Psoas muscle (tissue), 8 donors: ENCODE measurements at places on chromosomes 11 and 22. TPM values are rescaled to one million over a fixed set of nuclear protein-coding genes. Genes with fewer than 3 reads are reported as not detected.
A peak's percentile ranks its signal among the peaks of the same experiment; 100 is the strongest.

GRCh38 chr11:57055744-57056143 is 67.0 kb downstream of the OR5AK2 start:
- H3K27ac ChIP-seq, result no peak overlapping the region
- no peak overlapping the region for H3K4me3 ChIP-seq
- no peaks in the 10 kb centered on the region for H3K4me1 ChIP-seq
- no peaks in the 10 kb centered on the region for H3K27me3 ChIP-seq
- H3K36me3 ChIP-seq, result no peaks in the 10 kb centered on the region

- no peaks in the 10 kb centered on the region for H3K36me3 ChIP-seq
- H3K27ac ChIP-seq, result no peak overlapping the region
- peak overlapping the region; percentile 26 for H3K4me3 ChIP-seq
- DNase-seq, result no peak
- H3K4me1 ChIP-seq, result no peaks in the 10 kb centered on the region
- no peaks in the 10 kb centered on the region for H3K27me3 ChIP-seq
Observed at GRCh38 chr11:104898685-104899013, 389 bp upstream of the CASP12 start.

DNA sequence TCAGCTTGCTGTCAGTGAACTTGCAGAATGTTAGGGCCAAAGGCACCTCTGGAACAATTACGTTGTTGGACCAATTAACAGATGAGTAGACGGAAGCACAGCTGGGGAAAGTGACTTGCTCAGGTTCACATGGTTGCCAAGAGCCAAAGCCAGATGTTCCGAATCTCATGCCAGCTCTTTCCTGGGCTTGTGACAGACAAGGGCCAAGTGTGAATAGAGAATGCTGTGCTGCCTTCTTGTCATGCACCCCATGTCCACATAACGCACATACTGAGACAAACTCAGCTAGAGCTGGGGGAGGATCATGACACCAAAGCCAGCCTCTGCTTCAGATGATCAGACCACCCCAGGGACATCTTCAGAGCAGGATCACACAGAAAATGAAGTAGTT is 616.3 kb downstream of the INSC start:
- no peak overlapping the region for H3K4me3 ChIP-seq
- no peaks in the 10 kb centered on the region for H3K36me3 ChIP-seq
- H3K4me1 ChIP-seq, result peaks cover 3% of the 10 kb centered on the region
- H3K27ac ChIP-seq, result no peak overlapping the region
- H3K27me3 ChIP-seq, result no peaks in the 10 kb centered on the region
- DNase-seq, result peak; percentile 21

Gene FAM181B
- total RNA-seq, result 0.08 TPM

Gene TEX12
- total RNA-seq, result 0.48 TPM

- no peaks in the 10 kb centered on the region for H3K36me3 ChIP-seq
- peaks cover 26% of the 10 kb centered on the region for H3K4me1 ChIP-seq
- no peaks in the 10 kb centered on the region for H3K27me3 ChIP-seq
- H3K27ac ChIP-seq, result no peak overlapping the region
Observed at GRCh38 chr11:68403424-68403823, 57.1 kb upstream of the PPP6R3 start.

Gene FIBP
- 37.4 TPM for total RNA-seq

DNA sequence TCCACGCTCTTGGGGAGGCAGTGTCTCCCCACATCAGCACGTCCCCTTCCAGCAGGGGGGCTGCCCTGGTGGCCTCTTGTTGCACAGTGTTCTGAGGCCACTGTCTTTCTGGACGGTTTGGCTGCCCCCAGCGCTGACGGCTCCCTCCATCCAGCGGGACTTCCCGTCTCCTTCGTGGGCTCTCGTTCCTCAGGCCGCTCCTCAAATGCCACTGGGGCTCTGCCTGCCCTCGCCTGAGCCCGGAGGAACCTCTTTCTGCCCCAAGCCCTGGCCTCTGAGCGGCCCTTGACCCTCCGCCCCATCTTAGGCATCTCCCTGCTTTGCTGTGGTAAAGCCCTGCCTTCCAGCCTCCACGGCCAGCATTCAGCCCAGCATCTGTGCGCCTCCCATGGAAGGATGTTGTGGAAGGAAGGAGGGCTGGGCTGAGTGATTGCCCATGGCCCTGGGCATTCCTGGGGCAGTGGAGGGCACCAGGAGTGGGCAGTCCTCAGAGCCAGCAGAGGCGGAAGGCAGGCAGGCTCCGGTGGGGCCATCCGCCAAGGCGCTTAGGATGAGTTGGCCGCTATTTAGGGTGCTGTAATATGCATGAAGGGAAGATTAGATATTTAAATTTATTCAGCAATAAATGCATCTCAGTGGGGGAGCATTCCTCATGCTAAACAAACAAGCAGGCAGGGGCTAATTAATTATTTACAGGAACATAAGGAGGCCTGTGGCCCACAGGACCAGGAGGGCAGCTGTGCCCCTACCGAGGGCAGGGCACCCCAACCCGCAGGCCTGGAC is 17.8 kb downstream of the OTUB1 start:
- no peak for DNase-seq
- H3K27me3 ChIP-seq, result no peaks in the 10 kb centered on the region
- H3K27ac ChIP-seq, result no peak overlapping the region
- peaks cover under 1% of the 10 kb centered on the region for H3K36me3 ChIP-seq

DNA sequence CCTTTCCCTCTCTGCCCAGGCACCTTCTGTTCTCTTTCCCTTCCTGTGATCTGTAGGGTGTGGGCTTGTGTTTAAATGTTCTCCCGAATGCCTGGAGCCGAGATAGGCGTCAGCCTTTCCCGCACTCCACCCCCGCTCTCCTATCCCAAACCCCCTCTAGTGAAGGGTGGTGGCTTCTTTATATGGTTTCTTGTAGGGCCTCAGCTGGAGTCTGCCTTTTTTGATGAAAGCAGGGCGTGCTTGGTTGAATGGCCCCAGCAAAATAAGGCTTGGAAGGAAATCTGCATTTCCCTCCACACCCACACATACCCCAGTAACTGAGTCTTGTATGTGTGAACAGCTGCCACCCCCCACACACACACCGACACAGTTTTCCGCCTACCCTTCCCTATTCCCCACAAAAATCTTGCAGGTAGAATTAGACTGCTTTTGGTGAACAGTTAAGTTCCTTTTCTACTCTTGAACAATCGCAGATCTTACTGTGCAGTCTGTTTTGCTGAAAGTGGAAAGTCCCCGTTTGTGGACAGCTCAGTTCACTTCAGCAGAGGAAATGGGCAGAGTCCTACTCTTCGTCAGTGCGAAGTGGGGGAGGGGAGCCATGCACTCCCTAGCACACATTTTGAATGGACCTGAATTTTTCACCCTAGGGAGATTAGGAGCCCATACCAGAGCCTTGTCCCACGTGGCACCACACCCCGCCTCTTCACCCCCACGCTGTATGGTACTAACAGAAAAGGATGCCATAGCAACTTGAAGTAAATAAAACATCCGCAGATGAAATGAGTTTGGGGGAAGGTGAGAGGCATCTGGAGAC is 25.5 kb upstream of the GRK2 start:
- no peaks in the 10 kb centered on the region for H3K27me3 ChIP-seq
- peak overlapping the region; percentile 91 for H3K27ac ChIP-seq
- peaks cover 33% of the 10 kb centered on the region for H3K36me3 ChIP-seq

DNA sequence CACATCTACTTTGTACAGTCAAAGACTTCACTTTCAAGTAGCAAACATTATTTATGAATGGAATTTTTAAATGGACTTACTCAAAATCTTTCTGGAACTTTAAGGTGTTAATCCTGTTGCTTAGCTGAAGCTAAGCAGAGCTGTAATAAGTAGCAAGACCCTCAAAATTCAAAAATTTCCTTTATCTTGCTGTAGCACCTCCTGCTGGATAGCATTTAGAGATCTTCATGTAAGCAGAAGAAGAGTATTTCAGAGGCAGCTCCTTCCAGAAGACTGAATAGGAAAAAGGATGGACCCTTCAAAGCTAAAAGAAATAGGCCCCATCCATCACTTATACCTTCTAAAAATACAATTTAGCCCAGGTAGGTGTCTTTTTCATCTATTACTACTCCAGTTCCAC is 3.4 kb downstream of the PHF21A start:
- H3K27ac ChIP-seq, result peak overlapping the region; percentile 87
- peak overlapping the region; percentile 78 for H3K4me3 ChIP-seq
- no peak for DNase-seq
- peaks cover 58% of the 10 kb centered on the region for H3K4me1 ChIP-seq
- H3K36me3 ChIP-seq, result no peaks in the 10 kb centered on the region

DNA sequence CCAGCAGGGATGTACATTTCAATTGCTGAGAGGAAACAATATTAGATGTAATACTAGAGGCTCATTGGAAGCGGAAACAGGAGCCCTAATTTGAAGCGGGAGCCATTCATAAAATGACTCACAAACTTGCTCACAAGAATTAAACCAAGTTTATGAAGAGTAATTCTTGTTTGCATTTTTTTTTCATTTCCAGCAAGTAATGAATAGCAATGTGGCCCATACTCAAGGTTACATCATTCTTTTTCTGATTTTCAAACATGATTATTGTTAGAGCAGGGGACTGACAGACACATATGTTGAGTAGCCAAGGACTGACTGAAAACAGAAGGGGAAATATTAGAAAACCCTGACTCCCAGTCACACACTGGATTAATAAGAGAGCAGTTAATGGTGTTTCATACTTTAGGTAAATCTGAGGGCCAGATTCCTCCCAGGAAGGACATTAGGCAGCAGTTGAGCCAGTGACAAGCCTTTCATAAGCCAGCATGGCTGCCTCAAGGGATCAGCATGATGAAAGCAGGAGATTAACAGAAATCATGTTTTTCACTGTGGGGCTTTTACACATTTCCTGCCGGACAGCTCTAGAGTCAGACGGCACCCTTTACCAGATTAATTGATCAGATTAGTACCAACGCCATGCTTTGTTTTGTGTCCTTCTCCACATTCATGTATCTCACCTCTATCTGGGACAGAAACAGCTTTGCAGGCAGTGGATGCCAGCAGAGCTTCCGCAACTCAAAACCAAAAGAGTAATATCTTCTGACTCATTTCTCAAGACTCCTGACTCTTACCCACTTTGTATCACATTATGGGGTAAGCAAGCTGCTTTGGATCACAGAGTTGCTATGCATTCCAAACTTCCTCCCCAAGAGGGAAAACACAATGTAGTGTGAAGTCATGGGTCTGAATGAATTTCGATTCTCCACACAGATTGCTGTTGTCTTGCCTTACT is 831.6 kb downstream of the KCNA4 start:
- no peaks in the 10 kb centered on the region for H3K36me3 ChIP-seq
- no peaks in the 10 kb centered on the region for H3K4me1 ChIP-seq
- H3K27ac ChIP-seq, result no peak overlapping the region
- DNase-seq, result no peak
- H3K4me3 ChIP-seq, result no peak overlapping the region

GRCh38 chr22:21849489-21849888 is 18.0 kb downstream of the MAPK1 start:
- H3K27me3 ChIP-seq, result no peaks in the 10 kb centered on the region
- DNase-seq, result no peak
- no peaks in the 10 kb centered on the region for H3K36me3 ChIP-seq
- H3K4me3 ChIP-seq, result no peak overlapping the region
- H3K27ac ChIP-seq, result peak overlapping the region; percentile 47
- peaks cover 44% of the 10 kb centered on the region for H3K4me1 ChIP-seq

DNA sequence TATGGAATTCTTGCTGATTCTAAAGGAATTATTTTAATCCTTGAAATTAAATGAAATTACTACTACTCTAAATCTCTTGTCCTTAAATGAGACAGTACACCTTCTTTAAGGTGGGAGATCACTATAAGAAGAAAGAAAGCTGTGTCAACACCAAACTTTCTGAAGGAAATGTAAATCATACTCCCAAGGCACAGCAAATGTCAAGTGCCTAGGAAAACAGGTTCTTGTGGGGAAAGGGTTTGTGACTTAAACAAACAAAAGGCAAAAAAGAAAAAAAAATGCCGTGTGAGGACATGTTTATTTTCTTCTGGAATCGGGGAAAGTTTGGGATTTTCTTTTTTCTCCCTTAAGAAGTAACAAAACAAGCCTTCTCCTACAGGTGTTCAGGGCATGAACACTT is 745.1 kb downstream of the DLG2 start:
- H3K4me3 ChIP-seq, result no peak overlapping the region
- peaks cover 4% of the 10 kb centered on the region for H3K4me1 ChIP-seq
- H3K36me3 ChIP-seq, result no peaks in the 10 kb centered on the region
- DNase-seq, result no peak
- no peaks in the 10 kb centered on the region for H3K27me3 ChIP-seq

DNA sequence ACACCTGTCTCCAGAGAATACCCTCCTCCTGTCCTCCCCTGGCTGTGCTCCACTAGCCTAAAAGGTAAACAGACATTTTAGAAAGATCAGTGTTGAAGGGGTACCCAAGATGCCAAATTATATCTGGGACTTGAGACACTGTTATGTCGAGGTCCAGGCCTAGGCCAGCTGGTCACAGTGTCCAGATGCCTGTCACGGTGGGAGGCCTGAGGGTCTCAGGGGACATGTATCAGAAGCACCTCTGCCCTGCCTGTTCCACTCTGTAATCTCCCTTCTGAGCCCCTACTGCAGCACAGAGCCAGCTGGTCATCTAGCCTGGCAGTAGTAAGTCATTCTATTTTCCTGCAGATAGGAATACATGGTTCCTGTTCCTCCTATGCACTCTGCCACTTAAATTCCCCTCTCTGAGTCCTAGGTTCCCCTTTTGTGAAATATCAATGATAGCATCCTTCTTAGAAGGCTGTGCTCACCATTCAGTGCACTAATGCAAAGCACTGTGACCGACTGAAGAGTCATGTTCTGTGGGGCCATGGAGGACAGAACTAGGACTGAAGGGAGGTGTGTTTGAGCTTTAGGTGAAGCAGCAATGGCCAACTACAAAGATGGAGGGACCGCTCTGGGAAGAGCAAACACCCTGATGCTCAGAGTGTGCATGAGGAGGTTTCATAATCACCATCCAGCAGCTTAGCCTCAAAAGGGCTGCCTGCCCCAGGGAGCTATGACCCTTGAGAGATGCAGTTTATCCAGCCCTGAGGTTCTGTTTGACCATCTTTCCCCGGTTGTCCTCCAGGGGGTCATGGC is 44.8 kb upstream of the TUB start:
- H3K4me3 ChIP-seq, result no peak overlapping the region
- H3K4me1 ChIP-seq, result no peaks in the 10 kb centered on the region
- H3K36me3 ChIP-seq, result no peaks in the 10 kb centered on the region

- no peaks in the 10 kb centered on the region for H3K36me3 ChIP-seq
- no peaks in the 10 kb centered on the region for H3K4me1 ChIP-seq
- H3K4me3 ChIP-seq, result no peak overlapping the region
Observed at GRCh38 chr11:104091281-104092096, 55.0 kb downstream of the DDI1 start.

GRCh38 chr11:41955066-41955465 is 495.6 kb upstream of the LRRC4C start:
- no peak overlapping the region for H3K4me3 ChIP-seq
- H3K27me3 ChIP-seq, result no peaks in the 10 kb centered on the region
- no peak for DNase-seq
- H3K27ac ChIP-seq, result no peak overlapping the region
- no peaks in the 10 kb centered on the region for H3K4me1 ChIP-seq
